ENCODE measurements at places on chromosomes 4 and X.

DNA sequence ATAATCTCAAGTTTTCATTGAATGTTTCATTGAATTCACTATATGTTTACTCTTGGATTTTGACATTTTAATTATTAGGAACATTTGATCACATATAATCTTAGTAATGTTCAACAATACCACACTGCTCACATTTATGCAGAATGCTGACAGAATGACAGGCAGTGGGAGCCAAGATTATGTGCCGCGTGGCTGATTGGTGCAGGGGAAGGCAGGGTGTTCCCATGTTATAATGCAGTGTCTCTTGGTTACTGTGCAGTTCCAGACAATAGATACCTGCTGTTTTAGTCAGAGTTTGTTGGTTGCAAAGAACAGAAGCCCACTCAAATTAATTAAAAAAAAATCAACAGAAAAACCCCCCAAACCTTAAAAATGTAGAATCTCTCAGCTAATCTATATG, 33.0 kb downstream of the FHIP1A start:
- no peak for DNase-seq

DNA sequence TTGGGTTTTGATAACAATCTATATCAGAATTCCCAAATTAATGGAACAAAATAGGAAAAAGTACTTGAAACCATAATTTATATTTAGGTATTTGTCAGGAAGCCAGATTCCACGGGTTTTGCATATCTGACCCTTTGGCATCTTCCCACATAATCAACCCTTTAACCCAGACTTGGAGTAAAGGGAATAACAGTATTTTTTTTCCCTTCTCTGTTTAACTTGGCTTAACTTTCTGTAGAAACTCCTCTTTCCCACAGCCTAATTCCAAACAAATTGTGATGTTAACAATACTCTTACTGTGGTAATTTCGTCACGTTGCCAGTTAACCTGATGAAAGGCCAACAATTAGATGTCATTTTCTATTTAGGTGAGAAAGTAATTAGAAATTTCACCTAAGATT, 49.4 kb upstream of the GUCY1A1 start:
- DNase-seq: no peak

GRCh38 chrX:154327038-154327820, 31.6 kb downstream of the TKTL1 start:
- DNase-seq: no peak

DNA sequence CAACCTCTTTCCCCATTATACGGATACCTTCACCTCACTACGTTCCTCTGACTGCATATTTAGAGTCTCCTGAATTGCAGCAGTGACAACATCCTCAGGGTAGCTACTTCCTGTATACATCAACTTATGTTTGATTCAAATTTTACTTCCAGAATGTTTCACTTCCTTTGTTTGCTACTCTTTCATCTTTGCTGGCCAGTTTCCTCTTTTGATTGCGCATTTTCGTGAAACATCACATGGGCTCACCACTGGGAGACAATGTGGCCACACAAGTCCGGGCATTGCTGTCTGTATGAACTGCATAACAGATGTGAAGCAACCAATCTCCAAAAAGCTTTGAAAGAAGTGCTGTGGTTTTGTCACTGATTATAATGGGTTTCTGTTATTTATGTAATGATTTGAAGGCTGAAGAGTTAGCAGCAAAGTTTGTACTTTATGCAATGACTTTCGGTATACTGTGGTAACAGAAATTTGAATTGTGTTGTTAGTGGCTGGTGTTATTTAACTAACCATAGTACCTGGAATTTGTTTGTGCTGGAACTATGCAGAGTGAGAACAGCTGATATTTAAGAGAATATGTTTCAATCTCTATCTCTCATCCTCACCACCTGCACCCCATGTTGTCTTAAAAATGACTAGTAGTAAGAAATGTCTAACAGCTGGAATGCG, 7.4 kb downstream of the SNCA start:
- peak; percentile 74 for DNase-seq

GRCh38 chrX:18810416-18810815, 103.0 kb downstream of the PPEF1 start:
- DNase-seq: no peak

- no peak for DNase-seq
Measured at GRCh38 chrX:805103-805670, 174.6 kb downstream of the SHOX start.

- DNase-seq: no peak
Measured at GRCh38 chr4:181437895-181438294, 805.3 kb upstream of the TENM3 start.

- DNase-seq: no peak
Measured at GRCh38 chr4:22498866-22499265, 17.0 kb downstream of the ADGRA3 start.

DNA sequence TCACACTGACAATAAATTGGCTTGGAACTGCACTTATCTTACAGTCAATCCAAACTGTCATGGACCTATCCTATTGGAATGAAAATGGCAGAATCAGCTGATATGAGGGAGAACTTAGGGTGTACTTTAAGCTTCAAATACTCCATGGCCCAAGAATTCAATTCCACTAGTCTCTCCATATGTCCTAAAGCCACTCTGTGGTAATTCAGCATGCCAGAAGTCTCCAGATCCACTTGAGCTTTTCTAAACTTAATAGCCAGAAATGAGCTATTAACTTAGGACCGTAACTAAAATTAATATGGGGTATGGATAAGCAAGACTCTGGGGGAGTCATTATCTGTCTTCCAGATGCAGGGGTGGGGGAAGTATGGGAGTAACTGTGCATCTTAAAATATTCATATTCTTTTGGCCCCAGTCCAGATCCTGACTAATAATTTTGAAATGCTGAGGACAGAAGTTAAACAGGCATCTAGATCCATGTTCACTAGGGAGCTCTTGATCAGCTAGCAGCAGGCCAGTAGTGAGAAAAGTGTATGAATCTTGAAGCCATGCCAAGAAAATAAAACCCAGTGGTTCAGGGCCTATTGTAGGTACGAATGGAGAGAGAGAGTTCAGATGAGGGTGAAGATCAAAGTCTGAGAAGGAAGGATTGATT, 167.6 kb downstream of the DKK2 start:
- no peak for DNase-seq

- DNase-seq: no peak
Measured at GRCh38 chrX:55713631-55714030, 3.9 kb upstream of the RRAGB start.

- no peak for DNase-seq
Measured at GRCh38 chr4:5041699-5042098, 9.6 kb upstream of the STK32B start.

- no peak for DNase-seq
Measured at GRCh38 chr4:76200771-76201231, 12.8 kb downstream of the SCARB2 start.

- no peak for DNase-seq
Measured at GRCh38 chrX:39112143-39112542, 310.9 kb downstream of the MID1IP1 start.

GRCh38 chr4:164779811-164780216, 25.9 kb downstream of the SMIM31 start:
- DNase-seq: peak; percentile 0

DNA sequence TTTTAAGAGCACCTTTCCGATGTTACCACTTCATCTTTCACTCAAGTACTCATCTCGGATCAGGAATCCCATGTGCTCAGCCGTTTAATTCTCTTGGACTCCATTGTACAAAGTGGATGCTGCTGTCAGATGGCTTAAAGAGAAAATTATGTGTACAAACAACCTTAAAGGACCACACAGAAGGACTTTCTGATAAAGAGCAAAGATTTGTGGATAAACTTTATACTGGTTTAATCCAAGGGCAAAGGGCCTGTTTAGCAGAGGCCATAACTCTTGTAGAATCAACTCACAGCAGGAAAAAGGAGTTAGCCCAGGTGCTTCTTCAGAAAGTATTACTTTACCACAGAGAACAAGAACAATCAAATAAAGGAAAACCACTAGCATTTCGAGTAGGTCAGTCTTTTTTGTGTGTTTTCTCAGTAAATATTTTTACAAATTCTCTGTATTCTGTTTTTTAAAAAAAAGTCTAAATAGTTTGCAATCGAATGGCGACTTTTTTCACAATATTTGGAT, 20.1 kb downstream of the MMAA start:
- no peak for DNase-seq

DNA sequence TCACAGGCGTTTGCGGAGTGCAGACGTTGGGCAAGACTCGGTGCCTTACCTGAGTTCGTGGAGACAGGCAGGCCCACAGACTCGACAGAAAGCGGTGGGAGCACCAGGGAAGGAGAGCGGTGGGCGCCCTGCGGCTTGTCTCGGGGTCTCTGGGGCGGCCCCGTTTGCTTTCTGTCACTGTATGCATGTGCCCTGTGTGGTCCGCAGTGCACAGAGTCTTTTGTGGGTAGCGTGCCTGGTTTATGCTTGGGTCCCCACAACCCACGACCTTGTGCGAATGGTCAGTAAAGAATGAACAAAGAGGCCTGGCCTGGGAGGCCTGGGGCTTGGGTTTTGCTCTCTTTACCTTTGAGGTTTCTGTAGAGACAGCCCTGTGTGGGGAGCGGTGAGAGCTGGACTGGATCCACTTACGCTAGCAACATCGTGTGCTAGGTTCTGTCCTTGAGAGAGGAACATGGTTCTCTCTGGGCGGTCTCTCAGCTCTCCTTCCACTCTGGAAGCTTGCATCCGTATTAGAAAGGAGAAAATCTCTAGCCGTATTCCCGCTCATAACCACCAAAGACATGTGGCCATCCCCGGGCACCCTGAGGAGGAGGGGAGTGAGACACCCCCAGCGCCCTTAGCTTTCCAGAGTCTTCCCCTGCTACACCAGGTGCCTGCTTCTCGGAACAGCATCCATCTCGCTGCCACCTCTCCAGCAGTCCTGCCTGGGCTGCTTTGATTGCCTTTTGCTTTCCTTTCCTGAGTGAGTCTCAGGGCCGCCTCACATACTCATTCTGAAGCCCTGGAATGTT, 1.2 kb downstream of the TADA2B start:
- no peak for DNase-seq

Measured in anterior cingulate cortex (tissue), 58 donors.